ENCODE measurements at places on chromosomes 11 and 22.

GRCh38 chr11:57466680-57467079 lies 6.4 kb downstream of the RTN4RL2 start:
- no peak for DNase-seq

GRCh38 chr11:123672568-123672967 lies 18.1 kb upstream of the SCN3B start:
- DNase-seq: no peak

DNA sequence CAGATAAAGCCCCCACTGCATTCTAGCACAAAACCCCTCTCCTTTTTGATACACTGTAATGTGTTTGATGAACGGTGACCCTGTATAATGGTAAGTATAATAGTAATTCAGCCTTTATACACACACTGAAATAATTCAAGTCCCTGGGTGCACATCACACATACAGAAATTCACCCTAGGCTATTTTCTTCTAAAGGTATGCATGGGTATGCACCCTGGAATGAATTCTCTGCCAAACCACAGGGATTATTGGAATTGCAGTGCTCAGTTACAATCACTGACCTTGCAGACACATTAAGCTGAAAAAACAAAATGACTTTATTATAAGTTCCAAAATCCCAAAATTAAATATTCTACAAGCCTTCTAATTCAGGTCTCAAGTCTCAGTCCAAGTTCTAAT lies 245.9 kb upstream of the FAT3 start:
- no peak for DNase-seq

GRCh38 chr11:122655527-122656072 lies at the start of gene UBASH3B:
TSS of gene UBASH3B (plus strand) at chr11:122655722. CDS start at chr11:122656050, 328 bp downstream.
- peak; percentile 81 for DNase-seq

DNA sequence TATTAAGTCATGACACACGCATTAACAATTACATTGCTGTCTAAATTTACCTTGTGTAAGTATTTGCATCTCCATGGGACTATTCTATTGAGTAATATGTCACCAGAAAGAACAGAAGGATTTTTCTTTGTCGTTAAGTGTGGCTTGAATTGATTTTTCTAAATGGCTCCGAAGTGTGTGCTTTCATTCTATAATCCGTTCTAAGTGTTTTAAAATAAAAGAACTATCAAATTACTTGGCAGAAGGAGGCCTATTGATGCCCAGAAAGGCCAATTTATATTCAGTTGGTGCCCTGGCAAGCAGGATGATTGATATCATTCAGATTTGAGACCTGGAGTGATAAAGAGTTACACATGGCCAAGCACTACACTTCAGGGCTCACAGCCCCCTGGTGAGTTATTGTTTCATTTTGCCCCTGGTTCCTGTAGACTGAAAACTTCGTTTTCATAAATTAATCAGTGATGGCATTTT lies 538.9 kb upstream of the ANO5 start:
- DNase-seq: no peak

DNA sequence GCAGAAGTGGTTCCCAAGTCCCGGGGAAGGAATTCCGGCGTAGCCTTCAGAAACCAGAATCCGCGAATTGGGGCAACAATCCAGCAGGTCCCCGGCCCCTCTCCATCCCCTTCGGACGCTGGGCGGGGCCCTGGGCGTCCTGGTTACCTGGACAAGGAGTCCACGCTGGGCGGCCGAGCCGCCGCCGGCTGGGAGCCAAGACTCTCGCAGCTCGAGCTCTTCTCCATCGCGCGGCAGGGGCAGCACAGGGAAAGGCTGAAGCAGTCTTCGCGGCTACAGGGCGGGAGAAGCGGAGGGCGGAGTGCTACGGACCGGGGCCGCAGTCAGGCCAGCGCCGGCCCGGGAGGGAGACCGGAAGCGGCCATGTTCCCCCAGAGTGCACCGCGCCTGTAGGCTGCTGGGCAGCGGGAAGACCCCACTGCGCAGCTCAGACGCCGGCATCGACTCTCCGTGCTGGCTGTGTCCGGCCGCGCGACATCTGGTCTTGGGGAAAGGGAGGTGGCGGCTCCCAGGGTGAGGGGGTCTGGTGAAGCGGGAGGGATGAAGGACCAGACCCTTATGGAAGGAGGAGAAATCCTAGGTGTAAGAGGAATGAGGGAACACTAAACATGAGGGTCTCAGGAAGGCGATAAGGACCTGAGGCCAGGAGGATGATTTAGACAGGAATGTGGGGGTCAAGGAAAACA lies at the start of gene MTMR2:
Gene MTMR2, minus strand, starts transcription at position 380 of the 686 bp plus-strand sequence. Its CDS starts 153 bp downstream, at position 227.
- DNase-seq: peak; percentile 77

DNA sequence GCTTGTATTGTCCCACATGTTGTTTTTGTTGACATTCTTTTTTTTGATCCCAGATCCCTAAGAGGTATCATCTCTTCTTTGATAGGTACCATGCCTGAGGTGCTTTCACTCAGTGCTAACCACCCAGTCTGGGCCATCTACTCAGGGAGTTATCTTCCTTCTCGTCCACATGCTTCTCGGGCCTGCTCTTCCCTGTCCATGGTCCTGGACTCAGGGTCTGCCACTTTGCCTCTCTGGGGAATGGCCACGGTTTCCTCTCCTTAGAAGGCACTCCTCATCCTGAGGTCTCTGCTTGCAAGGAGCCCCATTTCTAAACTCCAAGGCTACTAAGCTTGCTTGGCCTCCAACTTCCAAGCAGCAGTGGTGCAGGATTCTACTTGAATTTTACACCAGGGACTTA lies 227.0 kb upstream of the NCAM1 start:
- no peak for DNase-seq

GRCh38 chr22:21642584-21643448 lies 714 bp downstream of the SDF2L1 start:
- peak; percentile 71 for DNase-seq

- no peak for DNase-seq
These were observed 28.9 kb upstream of the DRD2 start for GRCh38 chr11:113504071-113504470.

DNA sequence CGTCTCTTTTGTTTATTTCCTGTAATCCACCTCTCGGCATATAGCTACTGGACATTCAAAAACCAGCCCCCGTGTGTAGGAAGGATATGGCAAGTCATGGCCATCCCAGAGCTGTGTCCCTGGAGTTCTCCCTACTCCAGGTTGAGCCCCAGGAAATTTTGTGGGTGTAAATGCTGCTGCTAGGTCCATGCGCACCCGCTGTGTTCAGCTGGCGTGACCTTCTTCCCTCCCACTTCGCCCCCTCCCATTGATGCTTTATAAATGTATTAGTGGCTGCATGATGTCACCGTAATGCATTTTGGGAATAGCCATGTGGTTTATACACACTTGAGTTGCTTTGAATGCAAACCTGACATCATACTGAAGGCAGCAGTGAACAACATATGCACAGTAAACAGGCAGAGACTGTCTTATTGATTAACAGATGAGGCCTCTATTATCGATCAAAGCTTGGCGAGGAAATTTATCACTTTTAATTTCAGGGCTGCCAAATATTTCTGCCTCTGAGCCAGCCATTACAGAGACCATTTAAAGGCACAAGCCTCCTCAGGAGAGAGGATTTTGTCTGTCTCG lies 113.6 kb upstream of the NNMT start:
- no peak for DNase-seq

GRCh38 chr11:40290171-40290631 lies 1169.3 kb downstream of the LRRC4C start:
- DNase-seq: no peak

- no peak for DNase-seq
These were observed 273.3 kb upstream of the C11orf87 start for GRCh38 chr11:109148669-109149068.

DNA sequence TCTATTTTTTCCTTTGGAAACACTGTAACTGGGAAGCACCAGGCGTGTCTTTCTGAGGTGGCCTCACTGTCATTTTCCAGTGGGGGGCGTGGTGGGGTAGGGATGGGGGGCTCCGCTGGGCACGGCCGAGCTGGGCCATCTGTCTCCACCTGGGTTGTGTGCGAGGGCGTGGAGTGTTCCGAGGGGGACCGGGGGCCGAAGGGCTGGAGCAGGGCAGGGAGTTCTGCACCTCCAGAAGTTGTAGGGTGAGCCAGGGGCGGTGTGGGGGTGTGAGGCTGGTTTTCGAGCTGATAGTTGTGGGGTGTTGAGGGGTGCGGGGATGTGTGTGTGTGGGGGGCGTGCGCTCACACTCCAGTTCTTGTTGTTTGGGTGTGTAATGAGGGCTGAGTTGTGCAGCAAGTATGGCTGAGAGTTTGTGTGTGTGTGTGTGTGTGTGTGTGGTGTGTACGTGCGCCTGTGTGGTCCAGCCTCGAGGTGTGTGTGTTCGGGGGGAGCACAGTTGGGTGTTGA lies 10.8 kb downstream of the YPEL4 start:
- no peak for DNase-seq

DNA sequence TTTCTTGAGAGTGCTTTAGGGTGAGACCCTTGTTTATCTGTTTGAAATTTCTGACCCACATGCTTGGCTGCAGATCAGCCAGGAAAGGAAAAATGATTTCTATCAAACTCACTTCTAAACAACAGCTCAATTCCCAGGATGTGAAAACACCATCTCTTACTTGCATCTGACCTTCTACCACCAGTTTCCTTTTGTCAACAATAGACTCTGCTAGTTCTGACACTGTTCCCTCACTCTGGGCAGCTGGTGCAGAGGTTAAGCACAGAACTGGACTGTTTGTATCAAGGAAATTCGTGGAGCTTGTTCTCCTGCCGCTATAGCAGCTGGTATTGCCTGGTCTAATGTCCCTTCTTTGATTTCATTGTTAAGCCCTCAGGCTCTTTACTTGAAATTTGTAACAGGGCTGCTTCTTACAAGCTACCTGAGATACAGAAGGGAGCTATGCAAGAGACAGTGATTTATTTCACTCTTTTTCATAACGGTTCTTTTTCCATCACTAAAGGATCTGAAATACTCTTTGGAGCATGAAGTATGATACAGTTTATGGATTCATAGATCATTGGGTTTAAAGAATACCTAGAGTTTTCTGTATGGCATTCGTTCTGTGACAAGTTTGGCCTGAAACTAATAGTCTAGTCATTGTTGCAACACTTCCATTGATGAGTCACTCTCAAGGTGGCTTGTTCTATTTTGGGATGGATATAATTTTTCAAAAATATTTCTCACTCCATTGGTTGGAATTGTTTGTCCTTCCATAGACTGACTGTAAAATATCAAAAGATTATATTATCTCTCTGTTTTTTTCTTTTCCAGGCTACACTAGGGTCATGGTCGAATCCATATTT lies 178.2 kb upstream of the ZC3H12C start:
- DNase-seq: no peak

- DNase-seq: no peak
These were observed 146.4 kb upstream of the UBASH3B start for GRCh38 chr11:122509091-122509490.

DNA sequence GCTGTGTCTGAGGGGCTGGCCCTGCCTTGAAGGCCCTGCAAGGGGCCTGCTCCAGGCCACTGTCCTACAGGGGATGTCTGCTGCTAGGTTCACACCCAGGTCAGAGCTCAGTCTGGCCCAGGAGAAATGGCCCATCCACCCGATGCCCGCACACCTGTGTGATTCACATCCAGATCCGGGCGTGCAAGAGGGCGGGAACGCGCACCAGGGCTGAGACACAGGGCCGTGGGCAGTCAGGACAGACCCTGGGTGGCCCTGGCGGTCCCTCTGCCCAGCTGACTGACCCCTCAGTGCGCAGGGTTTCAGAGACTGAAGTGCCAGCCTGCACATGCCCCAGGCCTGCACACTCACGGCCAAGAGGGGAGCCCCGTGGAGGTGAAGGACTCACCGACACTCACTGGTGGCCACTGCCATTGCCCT lies 7.4 kb downstream of the TOLLIP start:
- DNase-seq: no peak

DNA sequence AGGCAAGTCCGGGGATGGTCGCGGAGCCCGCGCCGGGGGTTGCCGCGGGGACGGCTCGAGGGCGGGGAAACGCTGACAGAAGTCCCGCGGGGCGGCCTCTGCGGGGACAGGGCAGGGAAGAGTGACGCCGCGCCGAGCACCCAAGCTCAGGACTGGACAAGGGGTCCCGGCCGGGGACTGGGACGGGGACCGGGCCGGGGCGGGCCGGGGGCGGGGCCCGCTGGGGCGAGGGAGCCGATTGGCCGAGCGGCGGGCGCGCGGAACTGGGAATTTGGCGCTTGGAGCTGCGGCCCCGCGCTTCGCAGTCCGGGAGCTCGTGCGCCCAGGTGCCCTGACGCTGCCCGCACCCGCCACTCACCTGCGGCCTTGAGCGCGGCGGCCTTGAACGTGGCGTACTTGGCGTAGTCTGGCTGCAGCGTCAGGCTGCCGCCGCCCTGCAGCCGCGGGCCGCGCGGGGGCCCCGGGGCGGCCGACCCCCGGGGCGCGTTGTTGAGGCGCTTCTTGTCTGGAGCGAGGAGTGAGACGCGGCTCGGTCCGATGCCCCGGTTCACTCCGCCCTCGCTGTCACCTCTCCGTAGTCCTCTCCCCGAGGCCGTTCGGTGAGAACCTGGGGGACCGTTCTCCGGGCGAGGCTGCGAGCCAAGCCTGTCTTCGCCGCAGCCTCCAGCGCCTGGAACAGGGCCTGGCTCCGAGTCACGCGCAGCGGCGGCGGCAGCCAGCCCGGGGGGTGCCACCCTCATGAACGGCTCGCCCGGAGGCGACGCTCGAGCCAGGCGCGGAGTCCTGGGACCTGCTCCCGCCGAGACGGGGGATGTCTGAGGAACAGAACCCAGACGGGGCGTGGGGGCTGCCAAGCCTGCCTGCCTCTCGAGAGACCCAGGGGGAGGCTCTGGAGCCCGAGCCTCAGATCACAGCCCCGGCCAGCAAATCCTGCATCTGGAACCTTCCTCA lies 4.5 kb downstream of the SHISA8 start:
- no peak for DNase-seq

DNA sequence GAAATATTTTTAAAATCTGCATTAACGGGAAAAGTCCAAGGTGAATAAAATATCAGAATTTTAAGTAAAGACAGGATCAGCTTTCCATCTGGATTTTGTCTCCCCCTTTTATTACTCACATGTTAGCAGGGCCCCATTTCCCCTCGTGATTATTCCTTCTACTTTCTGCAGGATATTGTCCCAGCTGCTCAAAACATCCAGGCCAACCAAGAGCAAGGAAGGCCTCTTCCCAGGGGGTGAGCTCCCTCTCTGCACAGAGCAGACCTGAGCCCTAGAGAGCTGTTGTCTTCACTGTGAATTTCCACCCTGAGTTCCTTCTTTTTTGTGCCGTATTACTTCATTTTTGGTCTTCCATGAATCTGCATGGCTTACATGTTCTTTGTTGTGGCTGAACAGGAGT lies 3.7 kb upstream of the TMPRSS13 start:
- no peak for DNase-seq

DNA sequence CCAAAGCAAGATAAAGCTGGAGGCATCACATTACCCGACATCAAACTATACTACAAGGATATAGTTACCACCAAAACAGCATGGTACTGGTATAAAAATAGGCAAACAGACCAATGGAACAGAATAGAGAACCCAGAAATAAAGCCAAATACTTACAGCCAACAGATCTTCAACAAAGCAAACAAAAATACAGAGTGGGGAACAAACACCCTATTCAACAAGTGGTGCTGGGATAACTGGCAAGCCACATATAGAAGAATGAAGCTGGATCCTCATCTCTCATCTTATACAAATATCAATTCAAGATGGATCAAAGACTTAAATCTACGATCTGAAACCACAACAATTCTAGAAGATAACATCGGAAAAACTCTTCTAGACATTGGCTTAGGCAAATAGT lies 50.0 kb upstream of the CLTCL1 start:
- DNase-seq: no peak

Data from transverse colon (tissue), 4 donors.